ENCODE measurements at places on chromosomes 5 and 9. TPM values are rescaled to one million over a fixed set of nuclear protein-coding genes. Genes with fewer than 3 reads are reported as not detected.

GRCh38 chr5:179768326-179769085 lies 25.3 kb upstream of the LTC4S start:
- DNase-seq, result no peak

The FBN2 gene
- total RNA-seq, result 215 TPM

The NSD1 gene
- 98.2 TPM for total RNA-seq

GRCh38 chr9:116901260-116901659 lies 214.2 kb downstream of the TRIM32 start:
- no peak for DNase-seq

DNA sequence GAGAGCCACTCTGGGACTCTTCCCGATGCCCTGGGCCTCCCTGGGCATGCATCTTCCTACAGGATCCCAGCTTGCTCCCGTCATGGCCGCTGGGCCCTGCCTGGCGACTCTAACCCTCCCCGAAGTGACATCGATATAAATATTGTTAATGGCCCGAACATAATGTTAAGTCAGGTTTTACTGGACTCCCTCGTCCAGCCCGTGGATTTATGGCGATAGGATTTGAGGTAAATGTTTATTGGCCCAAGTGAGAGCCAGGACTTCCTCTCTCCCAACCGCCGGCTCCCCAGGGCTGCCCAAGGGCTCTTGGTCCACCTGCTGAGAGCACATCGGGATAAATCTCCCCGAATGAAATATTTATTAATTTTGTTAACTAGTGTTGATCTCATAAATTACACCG lies 246.3 kb downstream of the PBX3 start:
- DNase-seq, result no peak

The HAPLN1 gene
- 1.6 TPM for total RNA-seq

DNA sequence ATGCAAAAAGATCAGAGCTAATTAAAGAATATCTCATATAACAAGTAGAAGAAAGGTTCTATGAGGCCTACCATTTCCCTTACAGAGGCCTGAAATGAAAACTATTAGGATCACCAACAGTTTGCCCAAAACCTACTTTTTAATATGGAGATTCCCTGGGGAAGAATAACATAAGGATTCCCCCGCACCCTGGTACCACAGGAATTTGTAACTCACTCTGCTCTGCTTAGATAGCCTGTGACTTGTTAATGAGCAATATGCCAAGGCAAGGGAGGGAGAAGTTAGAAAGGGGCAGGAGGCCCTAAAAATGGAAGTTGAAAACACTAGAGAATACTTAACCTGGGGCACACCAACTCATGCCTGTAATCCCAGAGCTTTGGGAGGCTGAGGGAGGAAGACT lies 107.0 kb downstream of the CDH6 start:
- no peak for DNase-seq

The PGM5 gene
- 94.5 TPM for total RNA-seq

DNA sequence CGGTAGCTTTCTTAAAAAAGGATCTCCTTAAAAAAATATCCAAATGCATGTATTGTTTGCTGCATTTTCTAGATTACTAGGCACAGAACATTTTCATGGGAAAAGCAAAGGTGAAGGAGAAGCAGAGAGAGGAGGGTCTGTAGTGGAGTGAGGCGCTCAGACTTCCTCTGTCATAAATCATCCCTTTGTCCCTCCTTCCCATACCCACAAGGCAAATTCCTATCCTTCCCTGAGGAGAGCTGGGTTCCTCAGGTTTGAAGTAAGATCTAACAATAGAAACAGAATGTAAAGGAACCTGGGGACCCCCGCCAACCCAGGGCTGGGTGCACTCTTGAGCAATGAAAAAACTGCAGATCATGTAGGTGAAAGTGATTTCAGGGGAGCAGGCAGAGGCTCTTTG lies 149.2 kb upstream of the ANKH start:
- no peak for DNase-seq

The BAAT gene
- total RNA-seq, result 0.41 TPM

- no peak for DNase-seq
Measured at GRCh38 chr5:392431-392988, 50.5 kb upstream of the EXOC3 start.

- DNase-seq, result no peak
Measured at GRCh38 chr5:34059977-34060376, 17.0 kb upstream of the C1QTNF3 start.

GRCh38 chr9:35682520-35683315 lies 7.0 kb downstream of the TPM2 start:
- DNase-seq, result no peak

The HACD4 gene
- 5.8 TPM for total RNA-seq

DNA sequence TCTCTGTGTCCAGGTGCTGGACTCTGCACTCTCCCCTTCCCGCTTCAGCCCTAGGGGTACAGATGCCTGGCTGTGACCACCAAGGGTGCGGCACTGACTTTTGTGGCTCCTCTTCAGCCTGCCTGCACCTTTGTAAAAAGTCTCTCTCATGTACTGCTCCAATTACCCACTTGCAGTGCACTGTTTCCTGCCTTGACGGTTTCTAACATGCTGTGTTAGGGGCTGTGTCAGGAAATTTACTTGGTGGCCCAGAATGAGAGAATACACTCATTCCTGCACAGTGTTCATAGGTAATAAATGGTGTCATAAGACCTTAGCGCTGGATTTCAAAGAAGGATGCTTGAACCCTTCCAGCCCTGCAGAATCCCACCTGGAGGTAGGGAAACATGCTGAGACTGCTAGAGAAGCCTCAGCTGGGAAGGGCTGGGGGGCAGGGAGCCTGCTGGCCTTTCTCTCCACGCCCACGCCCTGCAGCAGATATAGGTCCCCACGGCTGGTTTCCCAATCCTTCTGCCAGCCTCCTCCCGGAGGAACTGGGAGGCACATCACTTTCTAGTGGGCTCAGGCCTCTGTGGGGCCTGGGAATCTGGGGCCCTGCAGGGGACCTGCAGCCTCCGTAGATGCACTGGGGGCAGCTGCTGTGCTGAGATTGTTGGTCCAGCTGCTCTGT lies 17.6 kb upstream of the HRH2 start:
- DNase-seq, result no peak

DNA sequence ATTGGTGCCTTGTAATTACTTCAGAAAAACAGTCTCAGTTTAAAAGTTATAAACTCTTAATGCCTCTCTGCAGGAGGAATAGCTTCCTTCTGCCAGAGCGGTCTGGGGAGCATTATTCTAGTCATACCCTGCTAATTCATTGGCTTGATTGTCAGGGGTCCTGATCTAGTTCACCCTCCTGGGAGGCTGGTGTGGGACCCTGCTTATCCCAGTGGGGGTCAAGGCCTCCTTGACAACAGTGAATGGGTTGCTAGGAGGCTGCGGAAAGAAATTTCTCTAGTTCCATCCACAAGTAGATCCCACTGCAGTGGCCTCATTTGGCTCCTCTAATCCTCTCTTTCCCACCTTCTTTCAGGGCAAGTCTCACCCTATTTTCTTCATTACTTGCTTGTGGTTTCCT lies 105.7 kb downstream of the TMC1 start:
- no peak for DNase-seq

GRCh38 chr5:139636207-139636792 lies 11.8 kb upstream of the CXXC5 start:
- DNase-seq, result no peak

GRCh38 chr5:119117237-119117636 lies 46.4 kb downstream of the DMXL1 start:
- no peak for DNase-seq

DNA sequence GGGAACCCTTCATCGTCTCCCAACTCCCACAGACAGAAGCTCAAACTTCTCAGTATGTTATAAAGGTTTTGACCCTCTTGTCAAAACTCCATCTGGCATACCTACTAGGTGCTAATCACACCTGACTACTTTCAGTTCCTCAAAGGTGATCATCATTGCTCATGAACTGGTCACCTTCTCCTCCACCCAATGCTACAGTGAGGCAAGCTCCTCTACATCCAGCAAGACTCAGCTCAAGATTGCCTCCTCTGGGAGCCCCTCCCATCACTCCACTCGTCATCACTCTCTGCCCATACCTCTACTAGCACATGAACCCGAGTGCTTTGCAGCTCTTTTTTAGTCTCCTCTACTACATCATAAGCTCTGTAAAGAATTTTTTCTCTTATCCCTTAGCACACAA lies 102.4 kb downstream of the LPAR1 start:
- DNase-seq, result no peak

DNA sequence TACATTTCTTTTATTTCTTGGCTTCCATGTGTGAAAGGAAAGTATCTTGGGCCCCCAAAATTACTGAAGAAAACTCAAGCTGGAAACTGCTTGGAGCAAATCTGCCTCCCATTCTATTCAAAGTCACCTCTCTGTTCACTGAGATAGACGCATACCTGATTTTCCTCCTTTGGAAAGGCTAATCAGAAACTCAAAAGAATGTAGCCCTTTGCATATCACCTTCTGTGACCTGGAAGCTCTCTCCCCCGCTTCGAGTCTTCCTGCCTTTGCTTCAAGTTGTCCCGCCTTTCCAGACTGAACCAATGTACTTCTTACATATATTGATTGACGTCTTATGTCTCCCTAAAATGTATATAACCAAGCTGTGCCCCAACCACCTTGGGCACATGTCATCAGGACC lies 5.0 kb upstream of the RXFP3 start:
- no peak for DNase-seq

- DNase-seq, result no peak
Measured at GRCh38 chr9:93009337-93010015, 49.0 kb upstream of the SUSD3 start.

The CTXN3 gene
- total RNA-seq, result 4.6 TPM

- DNase-seq, result no peak
Measured at GRCh38 chr5:159073026-159073425, 26.7 kb downstream of the EBF1 start.

- DNase-seq, result no peak
Measured at GRCh38 chr5:135081240-135081639, 47.2 kb upstream of the PITX1 start.

The CDH6 gene
- total RNA-seq, result 17.4 TPM

- DNase-seq, result no peak
Measured at GRCh38 chr9:135517407-135517822, 3.8 kb upstream of the LCN1 start.

GRCh38 chr5:149278451-149279210 lies 7.0 kb downstream of the AFAP1L1 start:
- DNase-seq, result no peak

All from tongue (tissue), 3 donors.